CD4-positive, alpha-beta T cell treated with Interleukin-6 for 4 hours (primary cell): ENCODE measurements at places on chromosomes 13 and 19.

GRCh38 chr19:48946463-48947257 is 8.0 kb upstream of the BAX start:
- DNase-seq, result no peak

DNA sequence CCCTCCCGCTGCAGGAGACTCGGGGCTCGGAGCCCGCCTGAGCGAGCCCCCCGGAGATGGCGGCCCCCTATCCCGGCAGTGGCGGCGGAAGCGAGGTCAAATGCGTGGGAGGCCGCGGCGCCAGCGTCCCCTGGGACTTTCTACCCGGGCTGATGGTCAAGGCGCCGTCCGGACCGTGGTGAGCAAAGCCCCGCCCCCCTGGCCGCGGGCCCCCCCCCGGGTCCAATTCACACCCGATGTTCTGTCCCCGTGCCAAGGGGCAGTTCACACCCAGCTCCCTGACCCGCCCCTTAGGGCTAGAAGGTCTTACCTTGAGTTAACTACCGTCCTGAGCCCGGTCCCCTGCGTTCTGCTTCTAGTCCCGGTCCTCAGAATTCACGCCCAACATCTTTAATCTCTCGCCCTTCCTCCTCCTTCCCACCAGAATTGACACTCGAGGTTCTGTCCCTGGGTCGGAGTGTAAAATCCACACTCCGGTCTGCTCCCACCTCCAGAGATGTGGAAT is 1.4 kb downstream of the NPAS1 start:
- no peak for DNase-seq

- DNase-seq, result no peak
Observed at GRCh38 chr19:30841934-30842333, 469.8 kb downstream of the ZNF536 start.

GRCh38 chr19:32895384-32895783 is 25.8 kb upstream of the SLC7A9 start:
- DNase-seq, result no peak

DNA sequence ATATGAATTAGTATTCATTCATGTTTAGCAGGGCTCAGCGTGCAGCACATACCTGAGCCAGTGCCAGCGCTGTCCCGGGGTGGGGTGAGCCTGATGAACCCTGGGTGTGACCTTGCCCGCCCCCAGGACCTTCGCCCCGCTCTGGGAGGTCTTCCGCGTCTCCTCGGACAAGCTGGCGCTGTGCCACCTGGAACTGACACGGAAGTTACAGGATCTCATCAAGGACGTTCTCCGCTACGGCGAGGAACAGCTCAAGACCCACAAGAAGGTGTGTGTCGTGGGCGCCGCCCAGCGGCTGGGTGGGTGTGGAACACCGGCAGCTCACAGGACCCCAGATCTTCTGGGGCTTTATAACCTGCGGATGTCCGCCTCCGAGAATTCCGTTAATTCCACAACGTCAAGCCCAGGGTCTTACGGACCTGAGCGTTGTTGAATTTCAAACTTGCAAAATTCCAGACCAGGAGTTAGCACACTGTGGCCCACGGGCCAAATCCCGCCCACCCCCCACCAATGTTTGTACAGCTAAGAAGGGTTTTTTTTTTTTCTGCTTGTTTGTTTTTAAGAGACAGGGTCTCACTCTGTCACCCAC is 15.4 kb downstream of the FCHO1 start:
- DNase-seq, result peak; percentile 61

- no peak for DNase-seq
Observed at GRCh38 chr19:14054721-14055120, 7.2 kb downstream of the PALM3 start.

- DNase-seq, result no peak
Observed at GRCh38 chr13:38658906-38659305, 28.0 kb upstream of the FREM2 start.

- DNase-seq, result no peak
Observed at GRCh38 chr13:61908906-61909615, 493.4 kb upstream of the PCDH20 start.

DNA sequence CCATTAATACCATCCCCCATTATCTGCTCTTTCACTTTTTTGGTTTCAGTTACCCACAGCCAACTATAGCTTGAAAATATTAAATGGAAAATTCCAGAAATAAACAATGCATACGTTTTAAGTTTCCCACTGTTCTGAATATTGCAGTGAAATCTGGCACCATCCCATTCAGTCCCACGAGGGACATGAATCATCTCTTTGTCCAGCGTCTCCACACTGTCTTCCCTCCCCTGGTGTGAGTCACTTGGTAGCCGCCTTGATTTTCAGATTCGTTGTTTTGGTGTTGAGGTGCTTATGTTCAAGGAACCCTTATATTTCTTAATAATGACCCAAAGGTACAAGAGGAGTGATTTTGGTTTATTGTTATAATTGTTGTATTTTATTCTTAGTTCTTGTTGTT is 246.1 kb downstream of the DCT start:
- DNase-seq, result no peak

GRCh38 chr19:2113439-2114211 is 16.9 kb downstream of the IZUMO4 start:
- DNase-seq, result no peak

DNA sequence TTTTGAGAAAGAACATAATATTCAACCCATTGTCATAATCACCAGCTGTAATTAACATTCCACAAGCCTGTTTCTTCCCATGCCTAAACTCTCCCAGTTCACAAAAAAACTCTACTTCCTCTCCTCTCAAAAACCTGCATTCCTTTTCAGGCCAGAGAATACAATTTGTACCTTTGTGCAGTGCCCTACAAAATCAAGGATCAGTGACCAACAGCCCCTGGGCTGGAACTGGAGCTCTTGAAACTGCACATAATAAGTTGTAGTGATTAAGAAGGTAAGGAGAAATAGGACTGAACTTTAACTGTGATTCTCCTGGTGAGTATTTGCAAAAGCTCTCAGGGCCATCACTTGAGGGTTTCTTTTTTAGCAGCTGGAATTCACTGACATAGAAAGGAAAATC is 472.7 kb downstream of the RFC3 start:
- DNase-seq, result no peak

- DNase-seq, result no peak
Observed at GRCh38 chr13:70662231-70662940, 554.1 kb upstream of the KLHL1 start.

DNA sequence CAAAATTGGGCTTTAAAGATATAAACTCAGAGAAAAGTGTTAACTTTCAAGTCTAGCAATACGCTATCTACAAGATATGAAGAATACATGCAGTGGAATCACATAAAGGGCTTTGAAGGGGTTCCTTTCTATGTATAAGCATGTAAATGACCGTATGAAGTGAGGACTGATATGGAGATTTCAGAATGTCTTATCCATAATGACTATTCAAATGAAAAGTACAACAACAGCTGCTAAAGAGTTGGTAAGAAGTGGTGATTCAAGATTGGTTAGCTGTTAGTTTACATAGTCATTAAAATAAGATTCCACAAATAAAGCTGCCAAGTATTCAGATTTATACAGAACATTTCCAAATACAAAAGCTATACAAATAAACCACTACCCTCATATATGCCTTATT is 153.4 kb upstream of the STARD13 start:
- no peak for DNase-seq

DNA sequence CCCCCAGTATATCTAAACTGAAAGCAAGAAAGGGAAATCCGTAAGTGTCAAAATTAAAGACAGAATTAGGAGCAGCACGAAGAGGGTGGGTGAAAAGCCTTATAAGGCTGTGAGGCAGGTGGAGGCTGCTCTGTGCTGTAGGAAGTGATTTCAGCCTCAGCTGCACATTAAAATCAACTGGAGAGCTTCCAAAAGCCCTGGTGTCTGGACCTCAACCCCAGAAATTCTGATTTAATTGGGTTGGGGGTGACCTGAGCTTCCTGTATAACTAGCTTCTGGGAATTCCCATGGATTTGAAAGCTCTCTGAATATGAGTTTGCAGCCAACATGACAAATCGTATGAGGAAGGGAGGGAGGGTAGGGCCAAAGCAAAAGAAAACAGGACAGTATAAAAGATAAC is 242.4 kb upstream of the TMTC4 start:
- DNase-seq, result no peak

DNA sequence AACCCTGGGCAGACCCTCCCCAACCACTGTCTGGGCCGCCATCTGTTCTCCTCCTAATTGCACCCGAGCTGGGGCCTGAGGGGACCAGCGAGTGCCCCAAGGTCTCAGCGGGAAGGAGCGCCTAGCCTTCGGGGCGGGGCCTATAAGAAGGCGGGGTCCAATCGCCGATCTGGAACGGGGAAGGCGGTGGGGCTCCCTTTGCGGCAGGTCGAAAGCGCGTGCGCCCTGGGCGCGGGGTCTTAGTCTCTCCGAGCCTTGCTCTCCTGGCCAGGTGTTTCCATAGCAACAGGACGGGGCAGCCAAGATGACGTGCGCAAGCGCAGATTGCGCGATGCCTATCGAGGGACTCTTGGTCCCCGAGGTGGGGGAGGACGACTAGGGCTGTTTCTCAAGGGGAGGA is 2.8 kb downstream of the MAST1 start:
- DNase-seq, result peak; percentile 15

DNA sequence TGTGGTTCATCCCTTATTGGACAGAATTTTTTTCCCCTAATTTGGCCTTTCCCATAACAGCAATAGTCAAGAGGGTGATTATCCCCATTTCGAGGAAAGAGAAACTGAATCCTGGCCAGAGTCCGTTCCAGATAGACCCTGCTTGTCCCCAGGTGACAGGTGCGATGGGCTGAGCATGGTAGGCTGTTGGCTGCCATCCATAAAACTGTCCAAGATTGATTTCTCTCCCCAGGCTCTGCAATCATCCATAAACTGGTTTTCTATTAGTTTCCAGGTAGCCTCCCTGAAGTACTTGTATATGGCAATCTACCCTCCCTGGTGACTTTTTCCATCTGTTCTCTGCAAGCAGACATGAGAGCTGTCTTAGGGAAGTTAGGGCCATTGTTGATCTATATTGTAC is 25.4 kb downstream of the SERP2 start:
- no peak for DNase-seq

- peak; percentile 99 for DNase-seq
Observed at GRCh38 chr19:35748106-35749020, at the start of gene LIN37. Gene LIN37 (plus strand): TSS chr19:35748576. CDS start chr19:35748725, 149 bp downstream.

- DNase-seq, result no peak
Observed at GRCh38 chr13:74922963-74923362, 559.0 kb downstream of the TBC1D4 start.

DNA sequence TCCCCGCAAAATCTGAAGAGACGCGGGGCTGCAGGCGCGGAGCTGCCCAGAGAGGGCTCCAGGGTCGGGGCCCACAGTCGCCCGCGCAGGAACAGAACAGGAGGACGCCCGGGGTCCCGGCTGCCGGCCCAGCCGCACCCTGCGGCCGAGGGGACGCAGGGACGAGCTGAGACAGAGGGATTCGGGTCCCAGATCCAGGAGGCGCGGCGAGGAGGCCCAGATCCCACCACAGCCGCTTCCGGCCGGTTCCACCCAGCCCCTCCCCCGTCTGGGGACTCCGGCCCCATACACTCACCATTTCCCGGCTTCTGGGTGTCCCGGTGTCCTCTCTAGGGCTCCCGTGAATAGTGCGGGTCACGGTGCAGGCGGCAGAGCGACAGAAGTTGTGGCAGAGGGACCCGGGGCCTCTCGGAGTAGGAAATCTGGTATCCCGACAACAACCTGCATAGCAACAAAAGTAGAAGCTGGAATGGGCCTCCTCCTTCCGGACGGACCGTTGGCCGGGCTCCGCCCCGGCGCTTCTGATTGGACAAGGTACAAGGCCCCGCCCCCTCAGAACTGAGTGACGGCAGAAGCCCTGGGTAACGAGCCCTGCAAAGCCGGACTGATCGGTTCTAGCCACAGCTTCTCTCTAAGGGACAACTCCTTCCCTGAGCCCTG is at the start of gene ZNF20:
Gene ZNF20 (minus strand): TSS at position 466 of the 660 bp plus-strand sequence. CDS start 168 bp downstream, at position 298.
- peak; percentile 95 for DNase-seq

GRCh38 chr19:18433735-18434398 is 4.1 kb downstream of the ISYNA1 start:
- DNase-seq, result no peak
